ENCODE measurements at places on chromosomes 4 and X.

GRCh38 chr4:155208258-155209054 lies at the start of gene NPY2R:
NPY2R (plus strand) TSS chr4:155208636; CDS start chr4:155213940, 5,304 bp downstream.
- DNase-seq, result no peak

DNA sequence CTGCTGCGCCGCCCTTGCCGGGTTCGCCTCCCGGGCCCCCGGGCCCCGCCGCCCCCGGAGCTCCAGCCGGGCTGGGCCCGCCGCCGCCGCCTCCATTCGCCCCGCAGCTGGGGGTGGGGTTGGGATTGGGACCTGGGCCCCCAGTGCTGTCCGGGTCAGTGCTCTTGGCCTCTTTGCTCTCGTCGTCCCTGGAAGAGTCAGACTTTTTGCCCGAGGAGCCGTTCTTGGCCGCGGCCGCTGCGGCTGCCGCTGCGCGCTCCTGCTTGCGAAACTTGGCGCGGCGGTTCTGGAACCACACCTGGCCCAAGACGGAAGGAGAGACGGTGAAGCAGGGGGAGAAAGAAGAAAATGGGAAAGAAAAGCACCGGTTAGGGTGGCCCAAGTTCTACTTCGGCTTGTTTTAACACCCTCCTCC lies 2.5 kb downstream of the PHOX2B start:
- DNase-seq, result no peak

DNA sequence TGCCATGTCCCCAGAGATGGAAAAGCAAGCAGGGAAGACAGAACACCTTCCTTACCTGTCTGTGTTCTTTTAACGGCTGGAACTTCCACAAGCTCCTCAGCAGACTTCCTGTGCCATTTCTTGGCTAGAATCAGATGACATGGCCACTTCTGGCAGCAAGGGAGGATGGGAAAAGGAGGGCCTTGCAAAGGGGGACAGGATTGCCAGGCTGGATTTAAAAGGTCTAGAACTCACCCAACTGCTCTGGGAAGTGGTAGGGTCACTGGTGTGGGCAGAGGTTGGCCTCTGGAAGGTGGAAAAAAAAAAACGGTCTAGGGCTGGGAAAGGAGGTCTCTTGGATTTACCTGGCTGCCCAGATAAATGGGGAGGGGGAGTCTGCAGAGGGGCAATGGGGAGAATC lies 1.6 kb upstream of the USP11 start:
- DNase-seq, result no peak

- no peak for DNase-seq
Observed at GRCh38 chr4:2076908-2077536, 17.9 kb downstream of the NAT8L start.

DNA sequence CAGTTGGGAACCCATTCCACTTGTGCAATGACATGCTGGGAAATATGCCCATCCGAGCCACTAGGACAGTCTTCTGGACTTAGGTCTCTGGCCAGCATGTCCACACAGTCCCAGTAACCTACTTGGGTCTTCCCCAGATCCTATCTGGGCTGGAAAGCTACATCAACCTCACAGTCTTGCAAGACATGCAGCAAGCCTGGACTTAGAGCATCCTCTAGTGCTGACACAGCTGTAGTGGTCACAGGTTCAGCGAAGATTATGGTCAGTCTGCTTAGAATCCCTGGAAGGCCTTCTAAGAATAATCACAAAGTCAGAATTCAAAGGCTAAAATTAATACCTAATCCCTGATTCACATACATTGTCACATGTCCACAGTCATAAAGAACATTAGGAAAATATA lies 842.7 kb downstream of the STPG2 start:
- no peak for DNase-seq

- DNase-seq, result no peak
Observed at GRCh38 chr4:29581457-29581856, 1138.7 kb upstream of the PCDH7 start.

DNA sequence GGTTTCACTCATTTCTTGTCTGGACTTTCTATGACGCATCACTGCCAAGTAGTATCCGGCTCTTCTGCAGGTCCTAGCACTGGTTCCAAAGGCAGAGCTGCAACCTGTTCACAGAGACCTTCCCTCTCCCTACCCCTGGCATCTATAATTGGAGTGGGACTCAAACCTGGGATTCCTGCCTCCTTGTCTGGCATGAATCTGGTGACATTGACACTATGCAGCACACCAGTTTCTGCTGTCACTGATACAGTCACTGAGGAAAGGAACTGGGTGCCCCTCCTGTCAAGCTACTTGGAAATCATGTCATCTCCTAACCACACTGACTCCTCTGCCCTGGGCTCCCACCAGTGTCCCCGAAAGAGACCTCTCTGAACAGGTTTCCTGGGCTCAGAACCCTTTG lies 33.1 kb upstream of the EFNB1 start:
- DNase-seq, result no peak

- no peak for DNase-seq
Observed at GRCh38 chrX:23332888-23333821, 1.5 kb upstream of the PTCHD1 start.

Measured in stimulated activated CD8-positive, alpha-beta memory T cell treated with anti-CD3 and anti-CD28 coated beads, Interleukin-7, amount 100 ng/mL, for 1 hour (primary cell).